Fibroblast of skin of left quadriceps (primary cell): ENCODE measurements at places on chromosomes 4 and X.

- DNase-seq: no peak
These were observed 1479.5 kb upstream of the PCDH7 start for GRCh38 chr4:29240641-29241040.

DNA sequence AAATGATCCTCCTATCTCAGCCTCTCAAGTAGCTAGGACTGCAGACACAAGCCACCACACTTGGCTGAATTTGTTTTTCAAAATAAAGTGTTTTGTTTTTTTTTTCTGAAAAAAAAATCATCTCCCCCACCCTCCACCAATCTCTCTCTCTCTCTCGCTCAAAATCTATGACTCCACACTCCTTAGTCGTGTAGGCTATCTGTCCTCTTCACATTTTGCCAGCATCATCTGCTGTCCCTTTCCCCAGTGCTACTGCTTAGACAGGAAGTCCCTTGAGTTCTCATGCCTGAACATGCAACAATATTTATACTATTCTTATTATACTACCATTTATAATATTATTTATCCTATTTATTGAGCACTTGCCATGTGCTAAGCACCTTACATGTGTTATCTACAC is 80.7 kb upstream of the TMEM164 start:
- no peak for DNase-seq

DNA sequence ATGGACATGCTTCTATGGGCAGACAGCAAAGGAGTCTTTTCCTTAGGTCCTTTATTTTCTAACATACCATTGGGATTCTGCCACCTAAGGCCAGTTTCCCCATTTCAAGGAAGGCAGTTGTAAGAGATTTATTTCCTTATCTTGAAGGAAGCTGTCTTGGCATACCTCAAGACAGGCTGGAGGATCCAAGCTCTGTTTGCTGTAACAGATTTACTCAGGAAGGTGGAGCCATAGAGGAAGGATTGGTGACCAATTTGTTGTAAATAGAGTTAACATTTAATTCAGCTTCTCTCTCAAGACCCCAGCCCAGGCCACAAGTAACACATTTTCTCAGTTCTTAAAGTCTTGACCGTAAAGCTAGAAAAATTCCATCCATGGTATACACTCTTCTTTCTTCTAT is 131.6 kb upstream of the TENM3 start:
- no peak for DNase-seq

DNA sequence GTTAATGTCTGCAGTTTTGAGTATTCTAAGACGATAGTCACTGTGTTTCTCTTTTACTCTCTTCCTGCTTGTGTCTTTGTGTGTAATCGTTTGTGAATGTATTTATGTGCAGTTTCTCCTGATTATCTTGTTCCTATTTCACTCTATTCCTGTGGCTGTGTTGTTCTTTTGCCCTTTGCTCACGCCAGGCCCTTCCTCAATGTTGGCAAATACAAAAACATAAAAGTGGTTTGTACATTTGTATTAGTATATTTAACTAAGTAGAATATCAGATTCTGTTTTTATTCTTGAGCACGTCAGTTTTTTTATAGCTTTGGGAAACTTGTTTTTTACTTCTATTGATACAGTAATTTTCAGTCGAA is 107.6 kb upstream of the BMPR1B start:
- DNase-seq: no peak

DNA sequence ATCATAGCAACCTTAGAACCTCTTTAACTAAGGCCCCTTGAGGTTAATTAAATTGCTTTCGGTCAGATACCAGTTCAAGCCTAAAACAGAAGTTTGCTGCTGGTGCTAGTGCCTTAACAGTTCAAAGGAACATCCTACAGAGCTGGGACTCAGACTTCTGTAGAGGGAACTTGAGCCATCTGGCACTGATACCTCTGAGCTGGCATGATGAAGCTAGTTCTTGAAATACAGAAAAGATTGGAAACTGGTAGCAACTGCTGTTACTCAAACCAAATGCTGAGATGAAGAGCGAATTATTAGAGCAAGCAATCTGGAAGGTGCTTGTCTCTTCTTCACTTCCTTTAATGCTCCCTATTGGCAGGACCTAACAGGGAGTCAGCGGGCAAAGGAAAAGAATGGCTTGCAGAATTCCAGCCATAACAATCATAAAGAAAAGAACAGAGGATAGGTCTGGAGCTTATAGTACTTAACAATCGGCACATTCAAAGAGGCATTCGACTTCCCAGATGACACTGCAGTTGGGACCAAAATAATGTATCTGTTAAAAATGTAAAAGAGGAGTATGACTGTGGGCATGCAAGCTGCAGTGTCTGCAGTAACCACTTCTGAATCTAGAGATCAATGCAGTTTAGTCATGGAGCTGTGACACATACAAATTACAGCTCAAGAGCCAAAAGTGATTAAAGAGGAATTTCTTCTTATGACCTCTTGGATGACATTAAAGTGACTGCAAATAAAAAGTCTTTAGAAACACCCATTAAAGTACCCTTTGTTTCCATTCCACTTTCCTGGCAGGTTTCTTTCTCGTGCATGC is 298.9 kb downstream of the PDGFC start:
- no peak for DNase-seq

DNA sequence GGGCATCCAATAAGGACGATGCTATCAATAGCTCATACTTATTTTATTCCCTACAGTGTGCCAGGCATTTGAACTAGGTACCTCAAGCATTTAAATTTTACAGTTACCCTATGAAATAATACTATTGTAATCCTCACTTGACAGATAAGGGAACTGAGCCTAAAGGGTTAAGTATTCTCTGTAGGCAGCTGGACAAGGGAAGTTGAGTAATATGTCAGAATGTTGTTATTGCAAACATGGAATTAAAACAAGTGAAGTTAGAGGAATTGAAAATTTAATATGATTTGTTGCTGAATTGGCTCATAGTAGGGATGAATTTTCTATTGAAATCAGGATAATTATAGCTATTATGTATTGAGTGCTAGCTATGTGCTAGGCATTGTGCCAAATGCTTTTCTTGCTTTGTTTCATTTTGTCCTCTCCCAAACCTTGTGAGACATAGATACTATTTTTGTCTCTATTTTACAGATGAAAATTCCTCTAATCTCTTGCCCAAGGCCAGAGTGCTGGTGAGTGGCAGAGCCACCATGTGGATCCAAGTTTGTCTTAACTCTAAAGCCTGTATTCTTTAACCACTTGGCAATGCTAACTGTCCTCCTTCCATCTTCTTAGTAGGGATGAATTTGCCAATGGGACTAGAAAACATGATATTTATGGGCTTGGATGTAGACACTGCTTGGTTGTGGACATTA is 58.1 kb downstream of the TMEM164 start:
- DNase-seq: no peak

GRCh38 chr4:186823989-186824388 is 100.3 kb upstream of the FAT1 start:
- DNase-seq: no peak

- no peak for DNase-seq
These were observed 110.7 kb downstream of the ARHGAP10 start for GRCh38 chr4:147842573-147842972.

DNA sequence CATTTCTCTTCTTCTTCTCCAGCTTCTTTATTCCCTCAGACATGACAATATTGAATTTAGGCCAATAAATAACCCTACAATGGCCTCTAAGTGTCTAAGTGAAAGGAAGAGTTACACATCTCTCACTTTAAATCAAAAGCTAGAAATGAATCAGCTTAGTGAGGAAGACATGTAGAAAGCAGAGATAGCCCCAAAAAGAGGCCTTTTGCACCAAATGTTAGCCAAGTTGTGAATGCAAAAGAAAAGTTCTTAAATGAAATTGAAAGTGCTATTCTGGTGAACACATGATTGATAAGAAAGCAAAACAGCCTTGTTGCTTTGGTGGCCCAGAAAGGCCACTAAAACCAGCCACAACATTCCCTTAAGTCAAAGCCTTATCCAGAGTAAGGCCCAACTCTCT is 146.2 kb upstream of the HHIP start:
- DNase-seq: no peak

DNA sequence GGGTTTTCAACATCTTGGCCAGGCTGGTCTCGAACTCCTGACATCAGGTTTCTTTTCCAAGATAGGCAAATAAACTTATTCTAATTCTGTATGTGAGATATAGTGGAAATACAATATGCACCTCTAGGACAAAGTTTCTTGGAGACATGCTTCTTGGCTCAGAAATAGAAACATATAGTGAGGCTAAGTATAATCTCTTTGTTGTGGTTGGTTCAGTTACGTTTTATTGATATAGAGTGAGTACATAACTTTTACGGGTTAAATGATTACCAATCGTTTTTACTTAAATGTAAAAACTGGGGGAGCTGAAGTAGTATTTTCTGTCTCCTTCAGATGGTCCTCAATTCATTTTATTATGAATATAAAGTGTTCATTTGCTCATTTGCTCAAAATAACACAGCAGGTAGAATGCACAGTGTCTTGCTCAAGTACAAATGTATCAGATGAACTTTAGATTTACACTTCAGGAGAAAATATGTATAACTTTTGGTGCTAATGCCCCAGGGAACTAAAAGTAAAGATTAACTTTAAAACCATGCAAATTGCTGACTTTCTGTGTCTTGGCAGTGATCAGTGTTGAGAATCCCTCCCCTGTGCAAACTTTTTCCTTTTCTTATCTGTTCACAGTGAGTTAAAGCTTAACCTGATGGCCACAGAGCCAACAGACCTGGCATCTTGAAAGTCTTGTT is 77.6 kb downstream of the AFF1 start:
- DNase-seq: no peak

- DNase-seq: no peak
These were observed 509.7 kb downstream of the INPP4B start for GRCh38 chr4:142336251-142336934.

DNA sequence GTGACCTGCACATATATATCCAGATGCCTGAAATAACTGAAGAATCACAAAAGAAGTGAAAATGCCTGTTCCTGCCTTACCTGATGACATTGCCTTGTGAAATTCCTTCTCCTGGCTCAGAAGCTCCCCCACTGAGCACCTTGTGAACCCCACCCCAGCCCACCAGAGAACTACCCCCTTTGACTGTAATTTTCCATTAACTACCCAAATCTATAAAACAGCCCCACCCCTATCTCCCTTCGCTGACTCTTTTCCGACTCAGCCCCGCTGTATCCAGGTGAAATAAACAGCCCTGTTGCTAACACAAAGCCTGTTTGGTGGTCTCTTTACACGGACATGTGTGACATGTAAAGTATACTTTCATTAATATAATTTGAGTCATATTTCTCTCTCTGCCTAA is 320.3 kb upstream of the TECRL start:
- no peak for DNase-seq

GRCh38 chr4:169621731-169622492 is 1.5 kb downstream of the CLCN3 start:
- DNase-seq: no peak

GRCh38 chr4:153789741-153790499 is 1.0 kb upstream of the SFRP2 start:
- DNase-seq: no peak

- no peak for DNase-seq
These were observed 2345.6 kb downstream of the PCDH7 start for GRCh38 chr4:33065749-33066148.

GRCh38 chrX:25213611-25214010 is 197.8 kb upstream of the ARX start:
- no peak for DNase-seq

- no peak for DNase-seq
These were observed 30.4 kb upstream of the ABCG2 start for GRCh38 chr4:88188738-88189417.

GRCh38 chr4:87811977-87812376 is 12.6 kb downstream of the IBSP start:
- no peak for DNase-seq
